ENCODE measurements at places on chromosomes 3 and 15.

GRCh38 chr3:138206196-138206595, 19.1 kb downstream of the ARMC8 start:
- DNase-seq, result no peak

DNA sequence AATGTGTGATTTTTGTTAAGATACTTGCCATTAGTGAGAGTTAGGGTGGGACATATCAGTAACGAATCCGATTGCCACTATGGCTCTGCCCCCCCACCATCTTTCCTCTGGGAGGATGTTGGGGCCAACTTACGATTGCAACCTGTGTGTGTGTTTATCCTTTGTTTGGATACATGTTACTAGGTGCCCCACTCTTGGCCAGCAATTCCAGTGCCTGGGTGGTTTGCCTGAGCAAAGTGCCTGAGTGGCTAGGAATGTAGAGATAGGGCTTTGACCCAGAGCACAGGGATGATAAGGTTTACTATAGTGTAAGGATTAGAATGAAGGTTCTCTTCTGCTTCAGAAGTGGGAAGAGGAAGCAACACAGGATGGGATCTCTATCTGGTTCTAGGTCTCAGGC, 231.8 kb downstream of the TP63 start:
- no peak for DNase-seq

- no peak for DNase-seq
Observed at GRCh38 chr3:53199834-53200233, 38.8 kb downstream of the PRKCD start.

- no peak for DNase-seq
Observed at GRCh38 chr3:94972066-94972465, 909.2 kb downstream of the NSUN3 start.

DNA sequence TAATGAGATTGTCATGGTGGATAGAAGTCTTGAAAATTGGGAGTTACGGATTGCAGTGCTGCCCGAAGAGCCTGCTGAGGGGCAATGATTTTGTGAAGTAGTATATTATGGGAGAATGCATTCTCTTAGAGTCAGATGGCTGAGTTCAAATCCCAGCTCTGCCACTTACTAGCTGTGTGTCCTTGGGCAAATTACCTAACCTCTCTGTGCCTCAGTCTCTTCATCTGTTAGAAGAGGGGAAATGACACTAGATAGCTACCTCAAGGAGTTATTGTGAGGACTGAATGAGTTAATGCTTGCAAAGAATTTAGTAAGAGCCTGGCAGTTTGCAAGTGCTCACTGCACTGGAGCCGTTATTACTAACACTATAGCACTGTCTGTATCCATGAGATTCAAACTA, 15.4 kb downstream of the FGD5 start:
- DNase-seq, result no peak

GRCh38 chr15:70497661-70498060, 265.7 kb downstream of the UACA start:
- DNase-seq, result no peak

- no peak for DNase-seq
Observed at GRCh38 chr3:146968204-146968651, 363.1 kb upstream of the PLSCR5 start.

DNA sequence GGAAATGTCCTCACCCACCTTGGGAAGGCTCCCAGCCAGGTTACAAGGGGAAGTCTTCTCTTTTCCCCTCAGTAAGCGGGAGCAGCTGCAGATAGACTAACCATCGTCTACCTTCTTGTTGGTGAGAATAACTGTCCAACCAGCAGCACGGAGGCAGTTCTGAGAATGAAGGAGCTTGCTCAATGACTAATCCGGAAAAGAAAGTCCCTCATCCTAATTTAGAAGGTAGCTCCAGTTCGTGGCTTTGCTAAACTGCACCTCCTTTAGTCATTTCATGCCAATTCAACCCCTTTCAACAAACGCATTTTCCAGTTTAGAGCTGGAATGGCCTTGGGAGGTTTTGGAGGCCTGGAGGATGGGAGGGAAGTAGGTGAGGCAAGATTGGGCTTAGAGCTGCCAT, 527.4 kb upstream of the PROK2 start:
- no peak for DNase-seq

DNA sequence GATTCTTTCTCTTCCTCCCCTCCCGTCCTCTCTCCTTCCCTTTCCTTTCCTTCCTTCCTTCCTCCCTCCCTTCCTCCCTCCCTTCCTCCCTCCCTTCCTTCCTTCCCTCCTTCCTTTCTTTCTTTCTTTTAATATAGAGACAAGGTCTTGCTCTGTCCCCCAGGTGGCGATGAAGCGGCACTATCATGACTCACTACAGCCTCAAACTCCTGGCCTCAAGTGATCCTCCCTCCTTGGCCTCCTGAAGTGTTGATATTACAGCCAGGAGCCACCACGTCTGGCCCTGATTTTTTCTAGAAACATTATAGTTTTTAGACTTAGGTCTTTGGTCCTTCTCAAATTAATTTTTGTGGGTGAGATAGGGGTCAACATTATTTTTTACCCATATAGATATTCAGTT, 15.5 kb downstream of the GRM2 start:
- DNase-seq, result no peak

DNA sequence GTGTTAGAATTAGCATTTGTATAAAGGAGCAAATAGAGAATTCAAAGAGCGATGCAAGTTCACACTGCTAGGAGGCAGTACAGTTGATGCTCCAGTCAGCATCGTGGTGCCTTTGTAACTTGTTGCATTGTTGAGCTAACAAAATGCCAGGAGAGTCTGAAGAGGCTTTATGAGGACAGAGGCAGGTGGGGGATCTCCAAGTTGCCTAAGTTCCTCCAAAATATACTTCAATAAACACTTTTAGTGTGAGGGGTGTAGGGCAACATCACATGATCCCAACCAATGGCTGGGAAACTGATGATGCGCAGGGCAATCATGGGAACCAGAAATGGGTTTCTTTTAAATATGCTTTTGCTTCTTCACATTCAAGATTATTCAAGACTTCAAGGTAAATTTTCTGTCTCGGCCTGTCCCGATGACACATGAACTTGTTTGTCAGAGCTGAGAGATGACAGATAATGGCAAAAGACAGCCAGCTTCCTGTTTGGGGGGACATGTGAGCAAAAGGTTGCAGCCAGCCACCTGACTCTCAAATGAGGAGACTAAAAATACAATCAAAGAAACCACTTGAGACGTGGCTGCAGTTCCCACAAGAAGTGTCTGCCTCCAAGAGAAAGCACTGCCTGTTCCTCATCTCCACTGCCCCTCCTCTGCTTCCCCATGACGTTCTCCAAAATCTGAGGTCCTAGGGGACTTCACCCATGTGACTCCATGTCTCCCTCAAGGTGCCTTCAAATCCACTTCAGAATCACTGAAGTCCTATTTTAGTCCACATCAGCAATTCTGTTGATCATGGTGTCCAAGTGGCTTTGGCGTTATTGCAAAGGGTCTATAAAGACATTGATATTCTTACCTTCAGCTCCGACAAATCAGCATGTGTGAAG, 39.3 kb downstream of the KLHL6 start:
- no peak for DNase-seq

DNA sequence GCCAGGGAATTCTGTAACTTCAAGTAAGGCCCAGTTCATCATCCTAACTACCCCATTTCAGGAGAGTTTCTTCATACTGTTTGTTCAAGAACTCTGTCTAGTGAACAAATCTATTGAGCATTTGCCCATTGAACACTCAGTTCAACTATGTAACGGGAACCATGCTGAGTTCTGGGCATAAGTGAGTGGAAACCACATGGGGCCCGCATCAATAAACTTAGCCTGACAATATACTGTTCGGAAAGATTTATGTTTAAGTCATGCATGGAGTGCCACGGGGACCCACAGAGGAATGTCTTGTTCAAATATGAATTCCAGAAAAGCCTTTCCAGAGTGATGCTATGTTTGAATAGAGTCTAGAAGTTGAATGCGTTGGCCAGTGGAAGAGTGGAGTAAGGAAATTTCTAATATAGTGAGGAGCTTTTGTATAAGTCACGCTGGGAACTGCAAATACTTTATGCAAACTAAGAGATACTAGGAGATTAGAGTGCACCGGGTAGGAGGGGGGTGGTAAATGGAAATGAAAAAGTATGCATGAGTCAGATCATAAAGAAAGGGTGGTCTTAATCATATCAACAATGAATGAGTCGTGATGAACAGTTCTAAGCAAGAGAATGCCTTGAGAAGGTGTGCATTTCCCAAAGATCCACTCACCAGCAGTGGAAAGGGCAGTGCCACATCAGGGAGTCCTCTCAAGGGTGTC, 279.8 kb downstream of the VPS13C start:
- no peak for DNase-seq

- DNase-seq, result no peak
Observed at GRCh38 chr15:65930134-65930533, 60.8 kb downstream of the RAB11A start.

DNA sequence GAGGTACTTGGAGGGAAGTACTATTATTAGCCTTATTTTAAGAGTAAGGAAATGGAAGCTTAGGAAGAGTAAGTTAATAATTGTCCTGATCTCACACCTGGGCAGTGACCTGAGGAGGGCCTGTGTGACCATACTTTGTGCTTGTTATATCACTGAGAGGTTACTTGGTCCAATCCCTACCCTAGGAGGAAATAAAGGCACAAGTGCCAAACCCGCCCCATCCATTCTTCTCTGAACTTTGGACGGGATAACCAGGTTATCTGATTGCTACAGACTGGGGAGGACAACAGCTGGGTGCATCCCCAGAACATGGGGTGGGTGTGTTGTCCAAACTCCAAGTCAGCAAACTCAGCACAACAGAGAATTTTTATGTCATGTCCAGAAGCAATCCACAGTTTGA, 77.7 kb upstream of the NR2E3 start:
- DNase-seq, result no peak

DNA sequence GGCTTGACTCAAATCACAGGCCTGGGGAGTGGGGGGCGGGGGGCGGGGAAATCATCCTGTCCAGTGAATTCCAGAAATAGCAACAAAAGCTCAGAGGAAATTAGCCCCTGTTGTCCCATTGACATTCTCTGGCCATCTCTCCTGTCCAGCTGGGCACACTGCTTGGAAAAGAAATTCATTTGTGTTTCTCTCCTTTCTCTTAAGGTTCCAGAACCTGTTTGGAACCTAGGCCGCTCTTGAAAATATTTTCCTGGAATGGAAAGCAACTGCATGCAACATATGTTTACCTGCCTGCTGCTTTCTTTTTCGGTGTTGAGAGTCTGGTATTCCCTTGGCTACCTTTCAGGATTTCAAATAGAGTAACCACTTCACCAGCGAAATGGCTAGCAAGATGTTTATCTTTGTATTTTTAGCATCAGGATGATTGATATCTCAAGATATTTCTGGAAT, 169.0 kb downstream of the GHSR start:
- DNase-seq, result no peak

DNA sequence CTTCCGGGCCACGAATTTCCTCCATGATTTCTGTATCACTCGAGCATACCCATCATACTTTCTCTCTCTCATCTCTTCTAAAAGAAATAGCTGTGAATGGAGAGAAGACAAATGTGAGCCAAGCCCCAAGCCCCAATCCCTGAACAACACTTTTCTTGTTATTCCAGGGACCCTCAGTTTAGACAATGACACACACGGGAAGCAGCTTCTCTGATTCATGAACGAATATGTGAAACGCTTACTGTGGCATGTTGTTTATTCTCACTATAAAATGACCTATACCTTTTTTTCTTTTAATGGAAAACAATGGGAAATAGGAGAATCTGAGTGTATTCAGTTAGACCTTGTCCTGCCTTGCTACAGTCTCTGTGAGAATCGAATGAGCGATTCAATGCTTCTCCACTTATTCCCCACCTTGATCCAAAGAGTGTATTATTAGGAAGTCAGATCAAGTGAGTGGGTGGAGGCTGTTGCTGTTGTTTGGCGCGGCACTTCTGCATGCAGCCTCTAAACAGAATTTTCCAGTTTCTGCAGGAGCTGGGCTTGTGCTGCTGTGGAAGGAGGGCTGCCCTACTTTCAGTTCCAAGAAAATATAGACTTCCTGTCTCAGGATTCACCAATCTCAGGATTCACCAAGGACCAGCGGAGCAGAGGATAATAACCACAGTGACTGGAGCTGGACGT, 32.4 kb upstream of the LDHAL6B start:
- DNase-seq, result no peak

- no peak for DNase-seq
Observed at GRCh38 chr3:169213956-169214355, 449.6 kb downstream of the MECOM start.

DNA sequence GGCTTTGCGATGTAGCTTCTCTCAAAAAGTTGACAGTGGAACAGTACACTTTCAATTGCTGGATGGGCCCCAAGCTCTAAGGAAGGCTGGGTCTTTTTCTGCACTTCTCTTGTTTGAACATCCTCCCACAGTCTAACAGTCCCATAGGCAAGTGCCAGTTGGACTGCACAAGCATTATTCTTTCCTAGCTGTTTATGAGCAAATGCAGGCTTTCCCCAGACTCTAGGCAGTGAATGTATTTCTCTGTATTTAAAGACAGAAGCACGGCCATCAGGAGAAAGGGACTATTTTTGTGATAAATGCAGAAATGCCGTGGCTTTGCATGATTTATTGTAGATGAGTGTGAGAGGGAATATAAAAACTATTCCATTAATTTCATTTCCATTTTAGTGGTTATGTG, 539.3 kb upstream of the LMCD1 start:
- DNase-seq, result no peak

DNA sequence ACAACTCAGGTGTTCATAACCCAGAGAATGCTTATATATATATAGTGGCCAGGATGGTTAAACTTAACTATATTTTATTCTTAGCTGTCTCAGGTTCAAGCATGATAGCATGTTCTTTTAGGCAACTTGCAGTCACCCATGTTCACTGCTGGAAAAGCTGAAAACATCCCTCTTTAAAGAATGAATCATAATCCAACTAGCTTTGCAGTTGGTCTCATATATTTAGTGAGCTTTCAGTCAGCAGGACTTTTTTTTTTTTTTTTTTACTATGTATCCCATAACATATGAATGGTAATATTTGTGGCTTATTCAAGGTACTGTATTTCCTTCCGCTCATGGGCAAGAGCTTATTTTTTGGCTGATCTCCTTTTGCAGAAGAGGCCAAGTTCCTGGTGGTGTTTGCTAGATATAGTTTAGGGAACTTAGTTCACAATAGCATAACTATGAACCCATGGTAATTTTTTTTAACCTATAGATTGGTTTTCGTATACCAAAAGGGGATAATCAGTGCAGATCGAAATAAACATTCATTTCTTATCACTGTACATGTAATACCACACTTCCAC, 77.6 kb downstream of the CMSS1 start:
- no peak for DNase-seq

DNA sequence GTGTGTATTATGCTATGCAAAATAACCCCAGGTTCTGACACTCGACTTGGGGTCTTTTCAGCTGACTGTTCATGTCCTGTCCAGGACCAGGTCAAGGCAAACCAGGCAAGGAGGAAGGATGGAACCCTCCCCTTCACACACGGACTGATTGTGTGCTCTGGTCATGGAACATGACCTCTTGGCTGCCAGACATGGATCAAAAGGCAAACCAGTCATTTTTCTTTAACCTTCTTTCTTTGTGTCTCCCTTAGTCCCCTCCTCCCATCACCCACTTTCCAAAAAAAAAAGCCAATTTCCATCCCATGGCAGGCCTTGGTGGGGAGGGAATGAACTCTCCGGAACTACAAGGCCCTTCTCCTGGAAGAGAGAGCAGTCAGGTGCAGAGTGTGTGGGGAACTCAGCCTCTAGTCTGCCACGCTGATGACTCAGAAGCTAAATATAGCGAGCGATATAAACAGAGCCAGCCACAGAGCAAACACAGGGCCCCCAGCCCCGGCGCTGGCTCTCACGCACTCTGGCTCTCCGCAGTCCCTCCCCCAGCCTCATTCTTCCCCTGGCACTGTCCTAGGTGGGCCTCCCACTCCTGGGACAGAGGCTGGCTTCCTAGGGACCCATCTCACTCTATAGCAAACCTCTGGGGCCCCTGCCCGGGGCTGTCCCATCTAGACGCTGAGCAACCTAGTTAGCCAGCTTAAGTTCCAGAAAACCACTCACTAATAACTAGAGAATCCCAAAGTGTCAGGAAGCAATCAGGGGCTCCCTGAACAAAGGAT, 10.0 kb downstream of the BMF start:
- DNase-seq, result peak; percentile 89

All from HL-60 (cell line).